ENCODE measurements at places on chromosomes 2 and 18.

DNA sequence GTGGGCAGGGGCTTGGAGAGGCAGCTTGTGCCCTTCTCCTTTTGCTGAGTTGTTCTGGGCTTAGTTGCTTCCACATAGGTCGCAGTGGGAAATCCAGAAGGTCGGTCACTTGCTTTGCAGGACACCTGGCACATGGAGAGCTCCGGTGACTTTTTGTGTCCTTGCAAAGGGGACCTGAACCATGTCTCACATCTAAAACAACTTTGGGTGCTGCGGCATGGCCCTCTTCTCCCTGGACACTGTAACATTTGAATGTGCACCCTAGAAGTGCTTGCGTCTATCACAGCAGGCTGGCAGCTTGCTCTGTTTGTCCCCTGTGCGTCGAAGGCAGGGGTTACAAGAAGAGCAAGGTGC lies 189.9 kb upstream of the TWIST2 start:
- no peak overlapping the region for H3K27ac ChIP-seq
- DNase-seq = no peak
- no peaks in the 10 kb centered on the region for H3K4me1 ChIP-seq
- H3K4me3 ChIP-seq = no peak overlapping the region
- H3K27me3 ChIP-seq = no peaks in the 10 kb centered on the region

DNA sequence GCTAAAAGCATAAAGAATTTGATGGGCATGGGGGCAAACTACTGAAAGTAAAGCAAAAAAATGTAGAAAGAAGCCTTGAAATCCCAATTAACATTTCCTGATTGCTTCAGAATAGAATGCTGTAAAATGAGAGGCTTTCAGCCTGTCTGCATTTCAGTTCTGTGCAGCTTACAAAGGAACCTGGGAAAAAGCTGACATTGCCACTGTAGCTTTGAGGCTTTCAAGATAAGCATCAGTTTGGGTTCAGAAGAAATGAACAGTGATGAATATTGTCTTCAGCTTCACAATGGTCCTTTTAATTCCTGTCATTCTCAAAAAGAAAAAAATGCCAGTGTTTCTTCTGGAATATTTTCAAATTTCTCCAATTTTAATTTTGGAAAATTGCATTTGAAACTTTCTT lies 242.7 kb downstream of the LRRTM1 start:
- H3K4me1 ChIP-seq = no peaks in the 10 kb centered on the region
- H3K4me3 ChIP-seq = no peak overlapping the region
- H3K36me3 ChIP-seq = no peaks in the 10 kb centered on the region

- no peaks in the 10 kb centered on the region for H3K27me3 ChIP-seq
- no peak for DNase-seq
- H3K4me1 ChIP-seq = no peaks in the 10 kb centered on the region
- H3K36me3 ChIP-seq = no peaks in the 10 kb centered on the region
- no peak overlapping the region for H3K4me3 ChIP-seq
These were observed 37.4 kb downstream of the LYPD6B start for GRCh38 chr2:149075853-149076252.

- H3K27me3 ChIP-seq = no peaks in the 10 kb centered on the region
- H3K4me1 ChIP-seq = no peaks in the 10 kb centered on the region
- no peak for DNase-seq
- no peak overlapping the region for H3K4me3 ChIP-seq
- no peak overlapping the region for H3K27ac ChIP-seq
These were observed 4.4 kb downstream of the SLC66A3 start for GRCh38 chr2:11159574-11160170.

GRCh38 chr2:133721118-133721517 lies 152.9 kb upstream of the NCKAP5 start:
- no peak overlapping the region for H3K4me3 ChIP-seq
- DNase-seq = no peak
- no peaks in the 10 kb centered on the region for H3K36me3 ChIP-seq
- no peak overlapping the region for H3K27ac ChIP-seq

DNA sequence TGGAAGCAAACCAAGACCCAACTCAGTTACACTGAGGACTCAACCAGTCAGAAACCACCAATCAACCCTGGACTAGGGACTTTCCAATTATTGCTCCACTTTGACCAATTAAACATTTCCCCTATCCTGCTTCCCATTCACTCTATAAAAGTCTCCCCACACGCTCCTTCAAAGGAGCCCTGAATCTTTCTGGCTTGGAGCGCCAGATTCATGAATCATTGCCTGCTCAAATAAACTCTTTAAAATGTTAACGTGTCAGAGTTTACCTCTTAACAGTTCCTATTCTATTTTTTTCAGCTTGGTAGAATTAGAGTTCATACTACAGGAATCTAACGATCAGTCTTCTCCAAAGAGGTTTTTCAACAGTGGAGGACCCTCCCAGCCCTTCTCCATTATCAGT lies 20.7 kb upstream of the SULT1C2 start:
- H3K4me3 ChIP-seq = no peak overlapping the region
- peak overlapping the region; percentile 43 for H3K27ac ChIP-seq

GRCh38 chr2:238513346-238513745 lies 86.6 kb downstream of the ASB1 start:
- no peak overlapping the region for H3K27ac ChIP-seq
- no peaks in the 10 kb centered on the region for H3K4me1 ChIP-seq
- DNase-seq = no peak
- no peaks in the 10 kb centered on the region for H3K36me3 ChIP-seq
- H3K27me3 ChIP-seq = peaks cover 2% of the 10 kb centered on the region

GRCh38 chr2:240961910-240962299 lies 36.5 kb upstream of the SNED1 start:
- H3K27me3 ChIP-seq = no peaks in the 10 kb centered on the region
- DNase-seq = no peak
- no peak overlapping the region for H3K4me3 ChIP-seq

DNA sequence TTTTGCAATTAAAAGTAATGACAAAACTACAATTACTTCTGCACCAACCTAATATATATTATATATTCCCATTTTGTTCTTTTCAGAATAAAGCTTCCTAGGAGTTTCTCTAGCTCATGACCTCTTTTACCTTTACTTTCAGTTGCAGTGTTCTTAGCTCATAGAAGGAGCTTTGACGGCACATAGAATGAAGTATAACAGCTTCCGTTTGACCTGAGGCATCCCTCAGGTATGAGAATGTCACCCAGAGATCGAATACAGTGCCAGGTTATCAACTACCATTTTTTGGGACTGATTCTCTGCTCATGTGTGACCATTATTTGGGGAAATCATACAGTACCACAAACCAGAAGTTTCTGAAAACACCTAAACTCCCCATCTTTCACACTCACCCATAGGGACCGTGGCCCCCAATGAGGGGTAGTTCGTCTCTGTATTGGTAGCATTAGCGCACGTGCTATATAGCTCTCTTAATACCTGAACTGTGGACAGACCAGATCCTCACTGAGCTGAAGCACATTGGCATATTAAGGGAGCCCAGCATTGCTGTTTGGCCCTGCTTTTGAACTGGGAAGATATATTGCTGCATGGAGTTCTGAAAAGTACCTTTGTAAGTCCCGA lies 123.0 kb downstream of the SPTBN1 start:
- no peak overlapping the region for H3K27ac ChIP-seq
- H3K4me3 ChIP-seq = no peak overlapping the region
- no peaks in the 10 kb centered on the region for H3K27me3 ChIP-seq
- DNase-seq = no peak
- no peaks in the 10 kb centered on the region for H3K36me3 ChIP-seq

GRCh38 chr18:76658627-76659026 lies 163.6 kb upstream of the ZNF516 start:
- H3K27me3 ChIP-seq = peaks cover 26% of the 10 kb centered on the region
- no peaks in the 10 kb centered on the region for H3K4me1 ChIP-seq
- no peak overlapping the region for H3K27ac ChIP-seq

- H3K4me3 ChIP-seq = no peak overlapping the region
- peaks cover 14% of the 10 kb centered on the region for H3K4me1 ChIP-seq
- H3K27ac ChIP-seq = no peak overlapping the region
- no peaks in the 10 kb centered on the region for H3K27me3 ChIP-seq
These were observed 4.4 kb upstream of the HTR2B start for GRCh38 chr2:231129216-231129615.

DNA sequence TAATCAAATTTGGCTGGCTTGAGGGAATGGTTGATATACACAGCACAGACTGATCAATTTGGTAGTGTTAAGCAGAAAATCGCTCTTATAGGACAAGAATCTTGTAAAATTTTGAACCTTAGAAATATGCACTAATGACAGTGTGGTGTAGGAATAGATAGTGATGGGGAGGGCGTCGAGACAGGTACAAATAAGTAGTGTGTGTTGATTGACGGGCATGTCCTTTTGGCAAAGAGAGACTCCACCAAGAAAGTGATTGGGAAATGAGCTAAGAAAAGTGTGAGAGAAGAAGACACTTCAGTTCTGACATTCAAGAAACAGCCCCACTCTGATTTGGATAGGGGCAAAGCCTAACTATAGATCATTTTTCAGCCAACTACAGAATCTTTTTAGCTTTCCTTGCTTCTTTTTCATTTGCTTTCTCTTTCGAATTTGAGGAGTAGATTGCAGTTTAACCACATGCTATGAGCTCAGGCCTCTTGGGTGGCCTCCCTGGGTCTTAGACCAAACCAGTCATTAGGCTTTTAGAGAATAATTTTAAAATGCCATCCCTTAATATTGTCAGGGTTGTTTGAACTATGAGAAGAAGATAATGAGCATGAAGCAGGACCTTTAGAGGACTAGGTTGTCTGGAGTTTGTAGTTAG lies 127.1 kb downstream of the CERS6 start:
- no peaks in the 10 kb centered on the region for H3K27me3 ChIP-seq
- no peaks in the 10 kb centered on the region for H3K36me3 ChIP-seq
- no peak for DNase-seq
- H3K27ac ChIP-seq = no peak overlapping the region
- no peaks in the 10 kb centered on the region for H3K4me1 ChIP-seq
- no peak overlapping the region for H3K4me3 ChIP-seq

GRCh38 chr2:178882666-178883440 lies 75.6 kb upstream of the TTN start:
- no peaks in the 10 kb centered on the region for H3K27me3 ChIP-seq
- no peak overlapping the region for H3K4me3 ChIP-seq
- H3K36me3 ChIP-seq = no peaks in the 10 kb centered on the region
- H3K27ac ChIP-seq = no peak overlapping the region
- H3K4me1 ChIP-seq = no peaks in the 10 kb centered on the region
- DNase-seq = no peak

DNA sequence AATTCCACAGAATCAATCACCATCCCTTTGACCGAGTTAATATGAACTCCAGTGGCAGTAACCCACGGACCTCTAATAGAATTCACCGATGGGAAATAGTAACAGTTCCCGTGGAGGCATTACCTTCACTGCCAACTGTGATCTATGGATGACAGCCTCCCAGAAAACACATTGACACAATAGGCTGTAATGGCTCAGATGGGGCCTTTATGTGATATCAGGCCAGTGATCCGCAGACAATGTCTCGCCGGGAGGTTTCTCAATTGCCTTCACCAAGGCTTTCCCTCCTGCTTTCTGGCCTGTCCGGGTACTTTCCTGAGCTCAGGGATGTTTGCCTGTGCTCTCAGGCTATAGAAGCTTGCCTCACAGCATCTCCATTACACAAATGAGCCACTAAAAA lies 34.4 kb upstream of the KLF7 start:
- no peaks in the 10 kb centered on the region for H3K4me1 ChIP-seq
- H3K27ac ChIP-seq = no peak overlapping the region
- H3K36me3 ChIP-seq = no peaks in the 10 kb centered on the region
- no peaks in the 10 kb centered on the region for H3K27me3 ChIP-seq
- no peak for DNase-seq
- H3K4me3 ChIP-seq = no peak overlapping the region

- no peaks in the 10 kb centered on the region for H3K4me1 ChIP-seq
- no peaks in the 10 kb centered on the region for H3K27me3 ChIP-seq
- H3K36me3 ChIP-seq = no peaks in the 10 kb centered on the region
- no peak for DNase-seq
- no peak overlapping the region for H3K4me3 ChIP-seq
These were observed 41.3 kb upstream of the ZNF532 start for GRCh38 chr18:58823412-58823811.

DNA sequence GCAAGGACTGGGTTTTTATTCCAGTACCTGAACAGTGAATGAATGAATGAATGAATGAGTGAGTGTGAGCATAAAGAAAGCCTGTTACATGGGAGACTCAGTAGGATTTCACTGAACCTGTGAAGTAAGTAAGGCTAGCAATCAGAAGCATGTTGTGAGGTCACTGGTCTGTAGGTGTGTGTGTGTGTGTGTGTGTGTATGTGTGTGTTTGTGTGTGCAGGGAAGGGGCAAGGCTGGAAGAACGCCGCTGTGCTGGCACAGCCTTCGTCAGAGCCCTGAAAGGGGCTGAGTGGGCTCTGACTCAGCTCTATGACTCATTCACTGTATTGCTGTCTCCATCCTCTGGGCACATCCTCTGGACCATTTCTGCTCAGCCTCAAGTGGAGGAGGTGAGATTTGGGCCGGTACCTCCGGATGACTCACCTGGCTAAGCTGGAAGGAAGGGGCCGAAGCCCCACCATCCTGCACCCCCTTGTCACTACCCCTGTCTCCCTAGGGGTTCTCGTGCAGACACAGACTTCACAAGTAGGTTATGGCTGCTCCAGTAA lies 51.4 kb upstream of the MRPL33 start:
- DNase-seq = peak; percentile 72
- no peaks in the 10 kb centered on the region for H3K36me3 ChIP-seq
- H3K27ac ChIP-seq = peak overlapping the region; percentile 94
- H3K4me3 ChIP-seq = no peak overlapping the region

GRCh38 chr18:76246590-76246989 lies 248.5 kb downstream of the ZNF516 start:
- H3K36me3 ChIP-seq = no peaks in the 10 kb centered on the region
- H3K4me3 ChIP-seq = no peak overlapping the region
- H3K27ac ChIP-seq = no peak overlapping the region
- no peaks in the 10 kb centered on the region for H3K27me3 ChIP-seq

- H3K4me1 ChIP-seq = peaks cover 3% of the 10 kb centered on the region
- no peaks in the 10 kb centered on the region for H3K27me3 ChIP-seq
- H3K4me3 ChIP-seq = no peak overlapping the region
- H3K36me3 ChIP-seq = peaks cover 20% of the 10 kb centered on the region
- H3K27ac ChIP-seq = no peak overlapping the region
- no peak for DNase-seq
These were observed 20.6 kb downstream of the MBD2 start for GRCh38 chr18:54203914-54204313.

DNA sequence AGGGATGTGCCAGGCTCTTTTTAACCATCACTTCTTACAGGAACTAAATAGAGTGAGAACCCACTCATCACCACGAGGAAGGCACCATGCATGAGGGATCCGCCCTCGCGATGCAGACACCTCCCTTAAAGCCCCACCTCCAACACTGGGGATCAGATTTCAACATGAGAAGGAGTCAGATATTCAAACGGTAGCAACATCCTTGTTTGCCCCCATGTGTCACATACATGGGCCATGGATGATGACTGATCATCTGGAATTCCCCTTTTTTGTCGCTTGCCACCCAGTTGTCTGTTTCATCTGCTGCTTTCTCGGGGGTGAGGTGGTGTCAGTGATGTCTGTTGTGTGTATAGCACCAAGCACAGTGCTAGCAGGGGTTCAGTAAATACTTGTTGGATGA lies 57.9 kb downstream of the NCK2 start:
- no peaks in the 10 kb centered on the region for H3K36me3 ChIP-seq
- H3K27me3 ChIP-seq = no peaks in the 10 kb centered on the region
- peaks cover 29% of the 10 kb centered on the region for H3K4me1 ChIP-seq
- DNase-seq = no peak
